ENCODE measurements at places on chromosomes 7 and 10.

GRCh38 chr7:88339195-88339922, 32.7 kb upstream of the STEAP4 start:
- no peak for DNase-seq

GRCh38 chr7:1926908-1927306, 256.8 kb downstream of the ELFN1 start:
- no peak for DNase-seq

GRCh38 chr10:102435529-102436233, 3.3 kb upstream of the CUEDC2 start:
- DNase-seq: peak; percentile 65

DNA sequence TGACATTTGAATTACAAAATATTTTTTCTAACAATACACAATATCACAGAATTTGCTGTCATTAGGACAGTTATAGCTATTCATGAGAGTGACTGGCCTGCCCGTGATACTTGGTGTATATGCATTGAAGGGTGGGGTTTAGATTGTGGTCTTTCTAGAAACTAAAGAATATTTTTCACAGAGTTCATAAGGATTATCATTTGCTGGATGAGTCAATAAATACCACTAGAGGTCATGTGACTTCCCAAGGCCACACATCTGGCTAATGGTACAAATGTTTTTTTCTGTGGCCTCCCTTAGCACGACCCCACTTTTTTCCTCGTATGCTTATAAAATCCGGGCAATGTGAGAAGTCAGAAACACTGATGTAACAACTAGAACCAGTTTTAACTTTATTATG, 5.2 kb downstream of the OPTN start:
- DNase-seq: peak; percentile 28

DNA sequence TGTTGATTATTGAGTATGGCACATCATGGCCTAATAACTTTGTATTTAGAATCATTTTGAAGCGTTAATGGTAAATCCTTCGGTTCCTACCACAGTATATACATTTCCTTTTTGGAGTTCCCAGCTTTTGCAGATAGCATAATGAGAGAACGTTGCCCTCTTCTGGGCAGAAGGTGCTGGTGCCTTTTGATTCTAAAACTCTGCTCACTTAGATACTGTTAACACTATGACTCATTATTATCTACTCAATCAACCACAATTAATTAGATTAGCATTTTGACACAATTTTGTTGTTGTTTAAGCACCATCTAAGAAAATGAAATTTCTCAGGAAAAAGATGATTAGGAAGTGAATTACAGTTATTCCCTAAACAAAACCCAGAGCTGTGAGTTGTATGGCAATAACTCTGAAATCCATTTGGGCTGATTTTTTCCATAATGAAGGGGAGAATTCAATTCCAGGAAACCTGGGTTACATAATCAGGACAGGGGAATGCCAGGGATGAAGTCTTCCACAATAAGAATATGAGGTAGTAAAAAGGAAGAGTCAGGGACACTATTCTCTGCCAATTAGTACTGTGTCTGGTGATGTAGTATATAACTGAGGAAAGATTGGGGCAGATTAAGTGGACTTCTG, 11.5 kb upstream of the DLD start:
- DNase-seq: peak; percentile 70

- DNase-seq: peak; percentile 73
Measured at GRCh38 chr10:14578060-14578952, 196.4 kb downstream of the FAM107B start.

DNA sequence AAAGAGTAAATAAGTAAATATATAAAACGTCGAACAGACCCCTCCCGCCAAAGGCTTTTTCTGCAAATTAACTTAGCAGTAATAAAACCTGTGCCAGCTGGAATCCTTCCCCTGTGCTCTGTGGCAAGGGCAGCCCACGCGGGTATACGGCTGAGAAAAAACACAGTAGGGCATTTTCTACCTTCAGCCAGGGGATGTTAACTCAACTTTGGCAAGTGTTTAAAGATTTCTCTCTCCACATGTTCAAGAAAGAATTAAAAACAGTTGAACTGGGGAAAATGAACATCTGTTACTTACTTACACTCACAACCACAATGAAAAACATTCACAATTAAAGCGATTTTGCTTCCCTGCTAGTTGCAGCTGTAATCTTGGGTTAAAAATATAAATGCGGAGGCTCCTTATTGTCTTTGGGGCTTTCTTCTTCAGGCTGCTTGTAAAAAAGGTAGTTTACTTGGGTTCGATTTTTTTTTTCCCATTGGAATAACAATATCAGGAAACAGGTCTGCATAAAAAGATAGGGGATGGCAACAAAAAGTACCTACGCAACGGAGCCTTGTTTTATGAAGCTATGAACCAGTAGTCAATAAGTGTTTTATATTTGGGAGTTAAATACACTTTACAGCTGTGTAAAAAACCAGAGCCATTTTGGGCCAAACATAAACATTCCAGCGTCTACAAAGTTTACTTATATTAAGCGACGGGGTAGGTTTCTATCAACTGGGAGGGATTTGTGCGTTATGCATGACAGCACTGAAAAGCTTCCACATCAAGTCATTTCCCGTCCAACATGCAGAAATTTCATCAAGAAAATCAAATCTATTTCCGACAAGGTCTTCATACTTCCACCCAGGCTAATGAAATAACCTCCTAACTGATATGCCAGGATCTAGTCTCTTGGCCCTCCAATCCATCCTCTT, 132.7 kb downstream of the TAX1BP1 start:
- DNase-seq: no peak

- no peak for DNase-seq
Measured at GRCh38 chr7:151761231-151761630, 115.7 kb downstream of the PRKAG2 start.

DNA sequence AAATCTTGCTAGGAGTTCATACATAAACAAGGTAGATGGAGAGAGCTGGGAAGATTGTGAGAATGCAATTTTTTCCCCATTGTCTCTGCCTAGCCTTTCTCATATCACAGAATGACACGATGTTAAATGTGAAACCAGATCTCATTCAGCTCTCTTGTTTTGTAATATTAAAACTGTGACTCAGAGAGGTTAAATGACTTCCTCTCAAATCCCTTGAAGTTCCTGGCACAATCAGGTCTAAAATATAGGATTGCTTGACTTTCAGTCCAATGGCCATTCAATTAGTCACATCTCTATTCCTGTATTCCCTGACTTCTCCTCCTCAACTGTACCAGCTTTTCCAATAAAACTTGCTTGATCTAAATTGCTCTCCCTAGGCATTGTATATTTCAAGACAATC, 3.1 kb downstream of the ANKRD22 start:
- DNase-seq: peak; percentile 81

DNA sequence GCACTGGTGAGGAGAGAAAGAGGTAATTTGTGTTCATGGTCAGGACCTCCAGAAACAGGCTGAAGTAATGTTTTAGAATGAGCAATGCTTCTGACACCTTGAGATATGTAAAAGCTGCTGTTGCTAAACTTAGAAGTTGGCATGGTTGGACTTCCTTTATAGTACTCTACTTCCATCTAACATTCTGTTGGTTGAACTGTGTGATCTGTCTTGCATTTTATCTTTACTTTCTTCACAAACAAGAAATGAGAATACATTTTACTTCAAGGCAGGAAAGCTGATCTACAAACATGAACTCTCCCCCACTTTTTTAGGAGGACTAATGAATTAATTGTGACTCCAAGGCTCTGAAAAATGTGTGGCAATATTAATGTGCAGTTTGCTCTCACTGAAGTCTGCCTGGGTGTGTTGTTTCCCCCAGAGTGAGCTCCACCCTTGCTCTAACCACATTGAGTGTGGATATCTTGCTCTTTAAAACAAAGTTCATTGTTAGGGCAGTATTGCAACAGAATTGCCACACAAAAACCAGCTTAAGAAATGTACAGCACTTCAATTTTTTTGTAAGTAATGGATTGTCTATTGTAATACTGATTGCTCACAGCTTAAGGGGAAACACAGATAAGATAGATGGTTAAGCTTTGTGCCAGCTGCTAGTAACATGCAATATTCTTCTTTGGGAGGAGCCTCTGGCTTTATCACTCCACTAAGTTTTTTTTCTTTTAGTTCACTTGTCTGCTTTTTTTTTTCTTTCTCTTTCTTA, 69.0 kb downstream of the ADD3 start:
- peak; percentile 97 for DNase-seq

- DNase-seq: no peak
Measured at GRCh38 chr7:138228119-138228518, 151.9 kb downstream of the AKR1D1 start.

Data from cardiac fibroblast (primary cell).